Right forelimb (tissue), 1 donor: ENCODE measurements at places on chromosomes 2 and 18.

DNA sequence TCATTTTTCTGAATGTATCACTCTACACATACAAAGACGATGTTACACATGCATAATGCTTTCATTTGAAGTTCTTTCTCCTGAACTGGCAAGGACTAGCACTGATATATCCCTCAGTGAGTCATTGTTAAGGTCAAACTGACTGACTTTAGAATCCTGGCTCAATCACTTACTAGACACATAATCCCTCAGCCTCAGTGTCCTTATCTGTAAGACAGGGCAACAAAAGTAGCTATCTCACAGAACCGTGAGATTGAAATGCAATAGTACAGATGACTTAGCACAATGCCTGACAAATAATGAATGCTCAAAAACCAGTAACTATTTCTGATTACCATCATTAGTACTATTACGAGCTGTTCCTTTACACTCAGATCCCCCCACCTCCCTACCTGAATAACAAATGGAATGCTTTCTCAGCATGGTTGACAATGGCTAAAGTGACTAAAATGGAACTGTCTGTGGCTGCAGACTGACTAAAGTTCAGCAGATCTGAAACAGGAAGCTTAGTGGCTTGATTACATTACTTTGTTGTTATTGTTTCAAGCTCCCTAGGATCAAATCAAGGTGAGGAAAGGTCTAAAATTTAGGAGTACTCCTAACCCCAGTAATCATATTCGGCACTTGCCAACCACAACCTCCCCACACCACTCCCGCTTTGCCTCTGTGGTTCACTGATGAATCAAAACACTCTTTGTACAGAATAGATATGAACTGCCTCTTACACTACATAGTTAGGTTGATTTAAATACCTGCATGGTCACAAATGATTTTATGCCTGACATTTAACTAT, 35.8 kb upstream of the CACNB4 start:
- no peak for DNase-seq

DNA sequence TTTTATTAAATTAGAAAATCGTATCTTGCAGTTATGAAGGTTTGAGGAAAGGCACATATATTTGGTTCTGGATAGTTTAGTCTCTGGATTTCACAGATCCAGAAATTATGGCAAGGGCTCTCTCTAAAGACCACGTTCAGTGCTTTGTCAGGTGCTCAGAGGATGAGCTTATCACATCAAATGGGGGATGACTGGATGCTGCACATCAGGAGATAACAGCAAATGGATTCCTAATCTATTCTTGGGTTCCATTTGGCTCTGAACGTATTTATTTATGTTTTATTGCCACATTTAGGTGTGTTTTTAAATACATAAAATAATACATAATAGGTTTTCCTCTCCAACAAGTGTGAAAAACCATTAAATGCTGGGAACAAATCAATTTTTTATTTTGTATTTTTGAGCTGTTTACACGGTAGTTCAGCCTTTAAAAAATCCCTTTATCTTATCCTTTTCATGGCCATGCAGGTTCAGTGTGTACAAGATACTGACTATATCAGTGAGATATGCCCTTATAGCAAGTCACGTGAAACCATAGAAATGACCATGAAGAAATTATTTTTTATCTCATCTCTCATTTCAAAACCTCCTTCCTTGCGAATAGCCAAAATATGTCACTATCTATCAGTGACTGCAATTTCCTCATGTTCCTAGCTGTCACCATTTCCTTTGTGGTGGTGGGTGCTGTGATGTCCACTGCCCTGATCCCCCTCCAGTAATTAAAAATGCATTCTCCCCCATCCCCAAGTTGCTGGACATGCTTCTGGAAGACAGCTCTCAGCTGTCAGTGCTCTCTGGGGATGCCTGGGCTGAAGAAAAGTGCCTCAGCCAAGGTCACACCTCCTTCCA, 25.9 kb upstream of the CXCR4 start:
- DNase-seq: no peak

- no peak for DNase-seq
Measured at GRCh38 chr2:211928201-211928600, 610.4 kb downstream of the ERBB4 start.

DNA sequence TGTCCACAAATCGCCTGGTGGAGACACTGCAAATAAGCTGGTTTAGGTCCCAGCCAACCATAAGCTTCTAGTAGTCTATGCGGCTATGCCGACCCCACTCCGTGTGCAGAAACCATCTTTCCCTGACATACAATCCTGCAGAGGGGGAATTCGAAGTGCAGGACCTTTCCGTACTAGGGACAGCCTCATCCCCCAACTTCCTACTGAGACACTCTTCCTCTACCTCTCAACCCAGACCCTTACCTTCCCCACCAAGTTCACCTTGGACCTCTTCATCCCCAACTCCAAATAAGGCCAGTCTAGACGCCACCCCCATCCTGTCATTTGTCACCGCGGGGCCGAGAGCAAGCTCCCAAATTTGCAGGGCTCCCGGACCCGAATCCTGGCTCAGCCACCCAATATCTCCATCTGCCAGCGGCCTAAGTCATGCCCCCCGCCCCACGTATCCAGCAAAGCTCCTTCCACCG, 496 bp downstream of the SUCLG1 start:
- no peak for DNase-seq

DNA sequence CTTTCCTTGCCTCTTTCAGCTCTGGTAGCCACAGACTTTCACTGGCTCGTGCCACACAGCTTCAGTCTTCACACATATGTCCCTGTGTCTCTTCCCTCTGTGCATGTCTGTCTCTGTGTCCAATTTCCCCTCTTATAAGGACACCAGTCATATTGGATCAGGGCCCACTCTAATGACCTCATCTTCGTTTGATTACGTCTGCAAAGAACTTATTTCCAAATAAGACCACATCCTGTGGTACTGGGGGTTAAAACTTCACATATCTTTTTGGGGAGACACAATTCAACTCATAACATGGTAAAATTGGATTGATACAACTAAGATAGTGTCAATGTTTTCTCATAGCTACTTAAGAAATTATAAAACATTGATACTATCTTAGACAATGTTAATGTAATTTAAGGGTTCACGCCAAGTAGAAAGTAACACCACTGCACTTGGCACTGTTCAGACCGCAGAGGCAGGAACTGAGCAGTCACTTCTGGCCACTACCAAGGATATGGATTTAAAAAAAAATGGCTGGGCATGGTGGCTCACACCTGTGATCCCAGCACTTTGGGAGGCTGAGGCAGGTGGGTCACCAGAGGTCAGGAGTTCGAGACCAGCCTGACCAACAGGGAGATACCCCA, 119.6 kb upstream of the EPAS1 start:
- DNase-seq: no peak

- DNase-seq: no peak
Measured at GRCh38 chr2:95053543-95053942, 28.0 kb downstream of the MAL start.

DNA sequence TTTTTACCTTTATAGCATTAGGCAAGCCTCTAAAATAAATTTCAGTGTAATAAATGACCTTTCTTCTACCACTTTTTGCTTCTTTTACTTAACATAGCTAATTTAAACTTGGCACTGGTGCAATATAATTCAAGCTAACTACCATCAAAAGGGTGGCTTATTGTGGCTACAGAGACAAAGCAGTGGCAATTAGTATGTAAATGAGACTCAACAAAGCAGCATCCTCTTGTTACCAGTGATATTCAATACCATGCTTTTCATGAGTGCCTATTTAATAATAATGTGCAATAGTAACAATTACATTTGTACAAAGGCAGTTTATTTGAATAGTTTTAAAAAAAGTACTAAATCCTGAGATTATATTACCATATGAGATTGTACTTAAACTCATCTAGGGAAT, 93.4 kb downstream of the SOS1 start:
- DNase-seq: no peak

- DNase-seq: no peak
Measured at GRCh38 chr18:53838746-53839145, 385.7 kb downstream of the MBD2 start.

GRCh38 chr18:47901624-47902362, 28.7 kb downstream of the SMAD2 start:
- no peak for DNase-seq

DNA sequence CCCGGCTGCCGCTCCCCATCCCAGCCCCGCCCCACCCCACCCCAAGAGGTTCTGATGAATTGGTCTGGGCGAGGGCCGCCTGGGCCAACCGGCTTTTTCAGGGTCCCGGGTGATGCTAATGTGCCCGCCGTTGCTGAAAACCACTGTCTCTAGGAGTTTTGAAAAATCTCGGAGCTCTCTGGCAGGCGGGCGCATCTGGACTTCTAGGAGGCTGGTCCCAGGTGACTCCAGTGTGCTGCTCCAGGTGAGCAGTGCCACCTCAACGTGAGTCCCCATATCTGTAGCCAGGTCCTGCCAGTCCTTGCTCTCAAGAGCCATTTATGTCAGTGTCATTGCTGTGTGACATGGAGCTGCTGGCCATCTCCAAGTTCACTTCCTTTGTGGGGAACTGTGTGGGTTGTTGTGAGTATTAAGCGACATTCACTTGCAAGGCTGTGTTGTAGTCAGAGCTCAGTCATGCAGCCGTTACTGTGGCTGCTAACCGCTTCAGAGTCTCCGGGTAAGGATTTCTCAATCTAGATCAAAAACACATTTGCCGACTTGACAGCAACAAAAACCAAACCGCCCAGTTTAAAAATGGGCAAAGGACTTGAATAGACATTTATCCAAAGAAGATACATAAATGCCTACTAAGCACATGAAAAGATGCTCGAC, at the start of gene RFX8:
Gene RFX8 (minus strand): TSS at position 382 of the 654 bp plus-strand sequence. CDS start 8,264 bp downstream, outside the sequence.
- DNase-seq: peak; percentile 58

DNA sequence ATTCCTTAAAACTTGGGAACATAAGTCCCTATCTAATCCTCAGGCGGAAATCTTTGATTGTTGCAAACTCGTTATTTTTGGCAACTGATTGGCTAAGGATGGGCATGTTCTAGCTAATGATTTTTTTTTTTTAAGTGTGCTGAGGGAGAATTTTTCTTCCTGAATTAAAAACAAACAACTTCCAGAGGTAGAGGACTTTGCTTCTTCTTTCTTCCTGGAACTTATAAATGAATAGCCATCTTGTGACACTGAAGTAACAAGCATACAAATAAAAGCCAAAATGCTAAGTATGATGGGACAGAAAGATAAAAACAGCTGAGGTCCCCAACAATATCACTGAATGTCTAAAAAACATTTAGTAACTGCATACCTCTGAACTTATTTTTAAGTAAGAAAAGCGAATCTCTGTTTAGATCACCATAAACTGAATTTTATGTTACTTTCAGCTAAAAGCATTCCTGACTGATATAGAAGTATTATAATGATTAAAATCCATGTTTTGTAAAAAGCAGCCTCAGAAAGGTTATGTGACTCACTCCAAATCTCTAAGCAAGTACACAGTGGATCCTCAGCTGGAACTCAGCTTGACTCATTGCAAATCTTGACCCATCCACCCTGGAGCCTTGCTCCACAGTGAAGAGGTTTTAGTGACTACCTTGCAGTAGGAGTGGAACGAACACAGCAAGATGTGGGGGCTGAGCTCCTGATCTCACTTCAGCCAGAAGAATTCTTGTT, 344.4 kb downstream of the CLIP4 start:
- no peak for DNase-seq

DNA sequence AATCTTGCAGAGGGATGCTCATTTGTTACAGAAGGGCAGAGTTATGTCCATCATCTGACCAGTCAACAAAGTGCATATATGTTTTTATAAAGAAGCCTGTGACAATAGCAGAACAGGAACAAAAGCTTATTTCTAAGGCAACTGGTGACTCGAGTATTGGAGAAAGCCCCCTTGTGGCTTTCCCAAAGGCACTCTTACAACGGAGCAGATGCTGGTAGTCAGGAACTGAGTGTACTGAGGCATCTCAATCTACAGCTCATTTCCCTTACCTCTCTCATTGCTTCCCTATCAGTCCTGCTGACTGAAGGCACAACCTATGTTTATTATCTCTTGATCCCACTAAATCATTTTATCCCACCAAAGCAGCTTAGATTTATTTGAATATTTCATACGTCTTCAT, 557.1 kb upstream of the CHAC2 start:
- no peak for DNase-seq

DNA sequence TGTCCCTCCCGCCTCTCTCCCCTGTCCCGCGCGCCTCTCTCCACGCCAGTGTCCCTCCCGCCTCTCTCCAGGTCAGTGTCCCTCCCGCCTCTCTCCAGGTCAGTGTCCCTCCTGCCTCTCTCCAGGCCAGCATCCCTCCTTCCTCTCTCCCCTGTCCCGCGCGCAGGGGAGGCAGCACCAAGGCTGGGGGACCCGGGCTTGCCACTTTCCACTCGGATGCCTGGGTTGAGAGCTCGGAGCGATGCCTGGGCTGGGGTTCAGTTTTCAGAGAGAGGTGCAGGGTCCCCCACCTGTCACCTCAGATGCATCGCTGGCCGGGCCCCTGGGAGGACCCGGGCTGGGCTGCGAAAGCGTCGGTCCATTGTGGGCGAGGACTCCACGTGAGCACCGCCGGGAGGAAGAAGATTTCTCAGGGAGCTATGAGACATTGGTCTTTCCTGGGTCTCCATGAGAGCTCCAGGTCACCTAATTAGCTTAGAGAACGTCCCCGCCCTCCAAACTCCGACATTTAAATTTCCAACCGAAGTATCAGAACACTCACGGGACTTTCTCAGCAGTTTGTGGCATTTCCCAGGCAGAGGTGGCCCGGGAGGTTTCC, 2.1 kb downstream of the FBLN7 start:
- no peak for DNase-seq

GRCh38 chr2:15163326-15163725, 397.8 kb downstream of the NBAS start:
- no peak for DNase-seq

- no peak for DNase-seq
Measured at GRCh38 chr2:160408959-160409291, 84.7 kb downstream of the RBMS1 start.

DNA sequence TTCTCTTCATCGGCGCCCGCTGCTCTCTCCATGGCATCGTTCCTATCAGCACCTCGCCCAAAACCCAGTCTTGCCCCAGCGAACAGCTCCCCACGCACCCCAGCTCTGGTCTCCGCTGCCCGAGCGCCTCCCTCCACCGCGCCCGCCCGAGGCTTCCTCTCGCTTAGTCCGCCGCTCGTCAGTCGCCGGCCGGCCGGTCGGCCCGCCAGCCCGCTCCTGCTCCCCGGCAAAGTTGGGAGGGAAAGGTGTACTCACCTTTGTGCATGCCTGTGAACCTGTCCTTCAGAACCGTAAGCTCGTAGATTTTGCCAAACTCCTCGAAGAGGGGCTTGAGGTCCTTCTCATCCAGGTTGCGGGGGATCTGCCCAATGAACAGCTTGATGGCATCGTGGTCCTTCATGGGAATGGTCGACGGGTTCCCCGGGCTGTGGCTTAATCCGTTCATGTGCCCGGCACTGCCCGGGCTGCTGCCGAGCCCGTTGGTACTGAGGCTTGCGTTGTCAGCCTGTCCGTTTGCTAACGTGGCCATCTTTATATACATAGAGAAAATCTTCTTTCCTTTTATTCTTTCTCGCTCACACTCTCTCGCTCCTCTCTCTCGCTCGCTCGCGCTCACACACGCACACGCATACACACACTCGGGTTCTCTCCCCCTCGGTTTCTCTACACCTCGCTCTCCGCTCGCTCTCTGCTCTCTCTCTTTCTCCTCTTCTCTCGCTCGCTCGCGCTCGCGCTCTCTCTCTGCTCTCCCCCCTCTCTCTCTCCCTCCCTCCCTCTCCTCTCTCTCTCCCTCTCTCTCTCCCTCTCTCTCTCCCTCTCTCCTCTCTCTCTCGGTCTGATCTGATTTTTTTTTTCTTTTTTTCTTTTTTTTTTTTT, at the start of gene CELF4:
Gene CELF4 (minus strand): TSS at position 698 of the 876 bp plus-strand sequence.
- no peak for DNase-seq

GRCh38 chr2:110991911-110992310, 128.8 kb upstream of the BCL2L11 start:
- no peak for DNase-seq
